ENCODE measurements at places on chromosomes 3 and 15.

DNA sequence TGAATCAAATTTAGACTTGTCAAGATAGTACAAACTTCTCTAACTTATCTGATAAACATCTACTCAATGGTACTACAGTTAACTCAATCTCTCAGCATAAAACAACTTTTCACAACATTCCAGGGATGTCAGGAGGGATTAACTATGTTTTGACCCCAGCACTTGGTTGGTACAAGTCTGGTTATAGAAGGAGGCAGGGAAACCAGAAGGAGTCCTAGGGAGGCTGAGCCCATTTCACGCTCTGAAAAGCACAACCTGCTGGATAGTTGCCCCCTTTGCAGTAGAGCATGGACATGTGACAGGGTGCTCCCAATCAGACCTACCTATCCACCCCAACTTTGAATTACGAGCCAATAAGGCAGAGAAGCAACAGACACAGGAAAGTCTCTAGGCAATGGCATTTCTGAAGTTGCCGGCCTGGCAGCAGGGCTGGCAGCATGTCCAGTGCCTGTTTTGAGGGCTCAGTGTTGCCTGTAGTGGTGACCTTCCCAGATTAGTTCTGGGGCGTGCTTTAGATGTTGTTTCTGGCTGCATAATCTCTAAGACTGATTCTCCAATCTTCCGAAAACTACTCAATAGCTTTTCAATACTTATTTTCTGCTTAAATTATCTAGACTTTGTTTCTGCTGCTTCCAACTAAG is 8.2 kb downstream of the ANKUB1 start:
- no peak for DNase-seq

- DNase-seq = no peak
These were observed 1.2 kb upstream of the PPP2R3A start for GRCh38 chr3:135964160-135964955.

- DNase-seq = no peak
These were observed 88.1 kb downstream of the DCUN1D1 start for GRCh38 chr3:182892226-182892625.

DNA sequence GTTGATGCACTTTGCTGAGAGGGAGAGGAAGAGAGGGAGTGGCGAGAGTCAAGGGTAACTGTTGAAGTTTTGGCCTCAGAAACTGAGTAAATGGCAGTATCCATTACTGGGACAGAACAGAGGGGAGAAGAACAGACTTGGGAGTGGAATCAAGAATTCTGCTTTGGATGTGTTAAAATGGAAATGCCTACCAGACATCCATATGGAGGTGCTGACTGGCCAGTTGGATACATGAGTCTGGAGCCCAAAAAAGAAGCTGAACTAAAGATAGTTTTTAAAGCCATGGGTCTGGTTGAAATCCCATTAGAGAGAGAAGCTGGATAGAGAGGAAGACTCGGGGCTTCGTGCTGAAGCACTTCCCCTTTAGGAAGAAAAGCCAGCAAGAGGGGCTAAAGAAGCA is 35.9 kb upstream of the NSMCE3 start:
- DNase-seq = no peak

- DNase-seq = no peak
These were observed 32.6 kb downstream of the GYG1 start for GRCh38 chr3:149023951-149024350.

GRCh38 chr3:133572158-133573053 is 1.1 kb upstream of the CDV3 start:
- DNase-seq = no peak

- DNase-seq = no peak
These were observed 42.3 kb downstream of the WDR72 start for GRCh38 chr15:53716909-53717876.

Data from activated T-helper 9 cell treated with anti-CD3 and anti-CD28 coated beads, Interleukin-2, amount 50 U/mL, for 16 hours (primary cell).